ENCODE measurements at places on chromosomes 16 and 17.

- DNase-seq: peak; percentile 30
Measured at GRCh38 chr16:28218109-28218508, 6.3 kb upstream of the XPO6 start.

- DNase-seq: no peak
Measured at GRCh38 chr16:54585094-54585997, 298.8 kb upstream of the IRX3 start.

- no peak for DNase-seq
Measured at GRCh38 chr16:16067127-16067526, 117.7 kb downstream of the ABCC1 start.

GRCh38 chr16:70768203-70768580 is 32.8 kb downstream of the VAC14 start:
- no peak for DNase-seq

DNA sequence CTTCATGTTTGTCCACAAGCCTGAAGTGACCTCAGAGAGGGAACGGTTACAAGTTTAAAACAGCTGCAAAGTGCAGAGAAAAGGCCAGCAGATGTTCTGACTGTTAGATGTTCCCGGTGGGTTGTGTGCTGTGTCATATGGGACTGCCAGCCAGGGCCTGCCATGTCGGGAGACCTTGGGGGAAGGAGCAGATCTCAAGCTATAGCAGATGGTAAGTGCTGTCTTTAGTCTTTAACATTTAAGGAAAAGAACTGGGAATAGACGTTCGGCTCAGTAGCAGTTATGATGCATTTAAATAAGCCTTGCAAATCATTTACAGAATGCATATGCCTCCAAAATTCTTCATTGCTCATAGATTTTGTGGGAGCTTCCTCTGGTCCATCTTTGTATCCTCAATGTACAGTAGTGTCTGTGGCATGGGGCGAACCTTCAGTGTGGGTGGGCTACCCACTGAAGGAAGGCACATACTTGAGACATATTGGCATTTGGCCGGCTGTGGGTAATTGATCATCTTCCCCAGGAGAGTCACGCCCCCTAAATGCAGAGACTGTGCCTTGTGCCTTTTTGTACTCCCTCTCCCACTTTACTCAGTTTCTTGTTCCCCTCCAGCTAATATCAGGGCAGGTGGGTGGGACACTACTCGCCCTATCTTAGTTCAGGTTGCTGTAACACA is 131.9 kb downstream of the NPIPB5 start:
- no peak for DNase-seq

DNA sequence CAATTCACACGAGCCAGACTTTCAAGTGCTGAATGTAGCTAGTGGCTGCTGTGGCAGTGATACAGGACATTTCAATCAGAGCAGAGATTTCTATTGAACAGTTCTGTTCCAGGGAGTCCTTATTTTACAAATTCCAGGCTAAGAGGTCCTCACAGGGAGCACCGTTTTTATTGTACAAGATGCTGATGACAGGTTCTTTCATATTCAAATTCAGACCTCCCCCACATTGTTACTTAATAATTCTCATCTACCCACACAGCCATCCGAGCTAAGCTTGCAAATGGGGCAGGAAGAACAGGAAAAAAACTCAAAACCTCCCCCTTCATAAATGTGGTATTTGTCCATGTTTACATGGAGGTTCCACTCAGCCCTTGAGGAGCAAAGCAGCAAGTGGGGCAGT is 9.8 kb downstream of the GABARAPL2 start:
- DNase-seq: no peak

DNA sequence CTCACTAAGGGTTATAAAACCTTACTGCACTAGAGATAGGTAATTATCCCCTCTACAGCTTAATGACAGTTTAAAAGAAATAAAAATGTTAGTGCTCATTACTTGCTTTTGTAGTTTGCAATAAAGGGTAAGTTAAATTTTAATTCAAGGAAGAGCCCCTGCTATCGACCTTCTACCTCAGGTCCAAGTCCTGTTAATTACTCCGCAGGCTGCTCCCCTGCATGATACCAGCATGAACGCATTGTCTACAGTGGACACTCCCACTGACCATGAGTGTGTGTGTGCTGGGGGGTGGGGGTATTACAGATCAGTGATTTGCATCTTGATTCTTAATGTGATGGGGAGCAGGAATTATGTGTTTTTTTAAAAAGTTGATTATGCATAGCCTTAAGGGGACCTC is 103.1 kb downstream of the AATF start:
- DNase-seq: no peak

GRCh38 chr17:76982408-76983074 is 114.3 kb downstream of the MGAT5B start:
- DNase-seq: no peak

DNA sequence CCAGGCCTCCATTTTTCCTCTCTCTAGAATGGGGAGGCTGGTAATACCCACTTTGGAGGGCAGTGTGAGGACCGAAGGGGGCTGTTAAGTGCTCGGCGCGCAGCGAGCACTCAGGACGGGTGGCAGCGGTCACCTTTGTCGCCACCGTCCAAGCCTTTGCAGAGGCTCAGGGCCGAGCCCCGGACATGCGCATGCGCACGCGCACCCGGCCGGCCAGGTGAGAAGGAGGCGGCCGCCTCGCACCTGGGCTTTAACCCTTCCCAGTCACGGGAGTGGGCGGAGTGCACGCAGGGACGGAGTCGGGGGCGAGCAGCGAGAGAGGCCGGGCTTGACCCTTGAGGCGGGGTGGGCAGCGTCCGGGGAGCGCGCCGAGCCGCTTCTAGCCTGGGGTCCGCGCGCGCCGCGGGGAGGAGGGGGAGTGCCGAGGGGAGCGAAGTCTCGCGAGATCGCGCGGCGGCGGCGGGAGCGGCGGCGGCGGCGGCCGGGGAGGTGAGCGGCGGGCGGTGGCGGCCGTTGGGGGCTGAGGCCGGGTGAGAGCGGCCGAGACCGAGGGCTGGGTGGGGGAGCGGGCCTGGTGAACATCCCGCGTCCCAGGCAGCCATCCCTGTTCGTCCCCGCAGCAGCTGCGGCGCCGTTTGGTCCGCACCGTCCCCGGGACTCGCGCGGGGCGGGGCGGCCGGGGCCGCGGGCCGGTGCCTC is at the start of gene MRTFB:
Gene MRTFB, plus strand, starts transcription at position 443 of the 699 bp plus-strand sequence. CDS start 69,288 bp downstream, outside the sequence.
- DNase-seq: peak; percentile 95

DNA sequence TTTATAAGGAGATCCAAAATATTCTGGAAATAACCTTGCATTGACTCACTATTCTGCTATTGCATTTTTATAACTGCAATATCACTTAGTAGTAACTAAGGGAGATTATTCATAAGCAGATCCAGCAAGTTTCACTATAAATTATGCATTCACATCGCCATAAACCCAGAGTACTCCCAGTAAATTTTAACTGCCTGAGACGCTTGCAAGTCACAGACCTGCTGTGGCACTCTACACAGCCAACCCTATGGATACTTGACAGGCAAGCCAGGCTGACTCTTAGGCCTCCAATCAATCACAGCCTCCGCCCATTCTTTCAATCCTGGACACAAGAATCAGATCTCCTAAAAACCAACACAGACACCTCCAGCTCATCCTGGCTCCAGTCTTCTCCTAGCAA is 28.2 kb downstream of the USP31 start:
- no peak for DNase-seq

GRCh38 chr17:58410714-58411407 is 6.5 kb downstream of the RNF43 start:
- DNase-seq: no peak

DNA sequence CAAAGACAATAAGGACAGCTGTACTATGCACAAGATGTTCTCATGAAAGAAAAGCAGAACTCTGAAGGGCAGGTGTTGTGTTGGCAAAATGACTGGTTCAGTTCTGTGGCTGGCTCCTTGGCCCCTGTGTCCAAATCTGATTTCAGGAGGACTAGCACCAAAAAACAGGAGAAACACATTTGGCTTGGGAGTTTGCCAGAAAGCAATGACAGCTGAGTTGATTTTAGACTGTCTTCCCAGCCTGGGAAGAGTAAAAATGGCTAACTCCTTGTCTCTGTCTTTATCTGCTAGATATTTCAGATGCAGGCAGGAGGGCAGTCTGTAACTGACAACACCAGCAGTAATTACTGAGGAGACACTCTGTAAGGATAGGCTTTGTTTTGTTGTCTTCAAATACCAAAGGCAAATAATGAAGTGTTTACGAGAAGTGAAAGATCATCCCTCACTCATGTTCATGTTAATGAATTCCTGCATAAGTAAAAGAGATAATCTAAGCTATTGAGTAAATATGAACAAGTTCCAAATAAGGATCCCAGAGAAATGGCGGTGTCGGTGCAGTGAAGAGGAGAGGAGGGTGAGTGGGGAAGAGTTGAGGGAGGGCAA is 989.0 kb downstream of the CDH11 start:
- DNase-seq: no peak

GRCh38 chr16:67275321-67275720 is 4.0 kb upstream of the PLEKHG4 start:
- DNase-seq: no peak

- no peak for DNase-seq
Measured at GRCh38 chr17:60086818-60087591, 8.3 kb upstream of the HEATR6 start.

DNA sequence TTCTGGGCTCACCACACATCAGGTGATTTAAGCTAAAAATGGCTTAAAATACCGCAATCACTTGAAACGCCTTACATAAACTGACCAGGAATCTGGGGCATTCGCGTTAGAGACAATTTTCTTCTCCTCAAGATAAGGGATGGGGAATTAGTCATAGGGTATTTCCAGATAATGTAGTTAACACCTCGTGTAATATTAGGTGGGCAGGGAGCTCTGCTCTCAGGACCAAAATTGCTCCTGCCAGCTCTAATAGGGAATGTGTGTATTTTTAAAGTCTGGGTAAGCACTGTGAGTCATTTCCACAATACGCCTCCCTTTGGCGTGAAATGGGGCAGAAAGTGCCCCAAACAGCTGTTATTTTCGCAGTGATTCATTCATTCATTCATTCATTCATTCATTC is 408.6 kb downstream of the MAF start:
- no peak for DNase-seq

DNA sequence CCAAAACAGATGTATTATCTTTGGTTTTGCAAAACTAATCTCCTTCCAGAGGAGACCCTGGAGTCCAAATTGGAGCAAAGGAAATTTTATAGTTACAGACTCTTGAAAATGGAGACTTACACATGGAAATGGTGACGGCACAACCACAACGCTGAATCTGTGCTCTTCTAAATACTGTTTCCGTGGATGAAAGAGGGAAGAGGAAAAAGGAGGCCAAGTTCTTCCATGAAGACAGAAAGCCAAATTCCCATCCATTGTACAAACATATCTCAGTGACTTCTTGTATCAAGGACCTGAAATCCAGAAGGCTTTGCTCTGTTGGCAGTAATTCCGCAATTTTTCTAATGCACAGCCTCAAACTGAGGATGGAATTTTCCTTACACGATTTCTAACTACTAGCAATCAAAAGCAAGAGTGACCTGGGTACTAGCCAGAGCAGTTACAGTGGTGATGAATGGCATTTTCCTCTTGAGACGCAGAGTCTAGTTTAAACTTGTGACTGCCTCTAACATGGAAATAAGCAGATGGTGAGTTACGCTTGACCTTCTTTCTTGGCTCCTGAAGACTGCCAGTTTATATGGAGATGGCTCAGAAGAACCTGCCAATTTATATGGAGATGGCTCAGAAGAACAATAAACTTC is 38.5 kb downstream of the VPS53 start:
- no peak for DNase-seq

DNA sequence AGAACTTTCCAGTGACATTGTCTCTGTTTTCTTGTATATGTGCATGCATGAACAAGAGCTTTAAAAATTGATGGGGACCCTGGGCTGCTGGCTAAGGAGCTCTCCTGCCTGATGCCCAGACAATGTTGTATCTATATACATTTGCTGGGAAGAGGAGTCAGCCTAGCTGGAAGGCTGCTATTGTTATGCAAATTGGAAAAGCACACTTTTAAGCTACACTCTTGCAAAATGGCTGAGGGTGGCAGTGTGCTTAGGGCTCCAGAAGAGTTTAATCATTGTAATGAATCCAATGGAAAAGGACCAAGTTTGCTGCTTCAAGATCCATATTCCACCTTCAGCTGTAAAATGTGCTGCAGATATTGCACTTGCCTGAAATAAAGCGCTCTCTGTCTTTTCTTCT is 171.8 kb downstream of the PRKCA start:
- DNase-seq: no peak

DNA sequence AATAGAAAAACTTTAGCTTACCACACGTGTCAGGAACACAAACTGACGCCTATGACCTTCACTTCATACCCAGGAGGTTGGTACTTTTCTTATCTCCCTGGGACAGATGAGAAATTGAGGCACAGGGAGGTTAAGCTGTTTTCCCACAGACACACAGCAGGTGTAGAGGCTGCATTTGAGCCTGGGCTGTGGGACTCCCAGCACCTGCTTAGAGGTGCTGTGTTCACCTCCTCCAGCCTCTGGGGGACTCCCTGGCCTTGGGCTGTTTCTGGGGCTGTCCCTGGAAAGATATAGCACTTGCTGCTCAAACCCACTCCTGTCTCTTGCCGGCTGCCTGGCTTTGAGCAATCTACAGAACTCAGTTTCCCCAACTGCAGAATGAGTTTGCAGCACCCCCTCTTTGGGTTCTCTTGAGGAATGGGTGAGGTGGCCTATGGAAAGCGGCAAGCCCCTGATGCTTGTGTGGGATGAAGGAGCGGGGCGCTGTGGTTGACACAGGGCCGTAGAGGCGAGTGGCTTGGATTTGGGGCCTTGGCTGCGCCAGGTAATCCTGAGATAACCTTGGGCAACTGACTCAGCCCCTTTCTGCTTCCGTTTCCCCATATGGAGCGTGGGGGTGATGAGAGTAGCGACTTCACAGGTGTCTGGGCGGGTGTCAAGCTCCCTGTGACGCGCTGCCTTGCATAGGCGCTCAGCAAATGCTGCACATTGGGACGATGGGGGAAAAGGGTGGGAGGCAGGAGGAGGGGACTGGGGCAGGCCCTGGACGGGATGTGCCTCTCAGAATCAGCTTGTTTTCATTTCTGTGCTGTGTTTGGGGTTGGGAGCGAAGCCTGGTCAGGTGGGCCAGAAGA is 104.5 kb upstream of the CIBAR2 start:
- DNase-seq: no peak

DNA sequence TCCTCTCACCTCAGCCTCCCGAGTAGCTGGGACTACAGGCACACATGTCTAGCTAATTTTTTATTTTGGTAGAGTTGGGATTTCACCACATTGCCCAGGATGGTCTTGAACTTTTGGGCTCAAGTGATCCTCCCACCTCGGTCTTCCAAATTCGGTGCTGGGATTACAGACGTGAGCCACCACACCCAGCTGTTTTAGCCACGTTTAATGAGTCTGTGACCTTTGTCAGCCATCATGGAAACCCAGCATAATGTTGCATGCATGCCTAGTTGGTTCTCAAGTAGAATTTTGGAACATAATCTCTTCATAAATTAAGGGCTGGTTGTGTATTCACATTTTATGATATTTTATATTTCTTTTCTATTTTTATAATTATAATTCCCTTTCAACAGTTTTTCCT is 42.0 kb downstream of the GOSR1 start:
- DNase-seq: no peak

GRCh38 chr17:29615048-29615385 is 7.7 kb downstream of the CORO6 start:
- DNase-seq: no peak

- no peak for DNase-seq
Measured at GRCh38 chr17:61015966-61016365, 338.3 kb downstream of the BCAS3 start.
